ENCODE measurements at places on chromosomes 6 and 20. TPM values are rescaled to one million over a fixed set of nuclear protein-coding genes. Genes with fewer than 3 reads are reported as not detected.

EPHA7 gene
- total RNA-seq, result 46.8 TPM

DNA sequence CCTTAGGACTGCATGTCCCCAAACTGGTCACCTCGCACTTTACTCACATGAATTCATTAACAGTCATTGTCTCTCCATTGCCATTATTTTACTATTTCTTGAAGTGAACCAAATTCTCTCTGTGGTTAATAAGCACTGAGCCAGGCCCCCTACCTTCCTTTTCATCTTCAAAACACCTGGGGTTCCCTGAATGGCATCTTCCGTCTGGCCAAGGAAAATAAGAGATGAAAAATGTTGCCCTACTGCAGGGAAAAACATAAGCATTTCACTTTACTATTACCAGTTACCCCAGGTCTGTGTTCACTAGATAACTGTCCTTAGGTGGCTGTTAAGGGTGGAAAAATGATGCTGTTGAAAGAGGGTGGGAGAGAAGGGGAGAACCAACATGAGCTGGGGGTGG, 10.0 kb upstream of the NKX2-2 start:
- no peak for DNase-seq

- DNase-seq, result no peak
Observed at GRCh38 chr20:41361757-41362747, 4.6 kb downstream of the EMILIN3 start.

DNA sequence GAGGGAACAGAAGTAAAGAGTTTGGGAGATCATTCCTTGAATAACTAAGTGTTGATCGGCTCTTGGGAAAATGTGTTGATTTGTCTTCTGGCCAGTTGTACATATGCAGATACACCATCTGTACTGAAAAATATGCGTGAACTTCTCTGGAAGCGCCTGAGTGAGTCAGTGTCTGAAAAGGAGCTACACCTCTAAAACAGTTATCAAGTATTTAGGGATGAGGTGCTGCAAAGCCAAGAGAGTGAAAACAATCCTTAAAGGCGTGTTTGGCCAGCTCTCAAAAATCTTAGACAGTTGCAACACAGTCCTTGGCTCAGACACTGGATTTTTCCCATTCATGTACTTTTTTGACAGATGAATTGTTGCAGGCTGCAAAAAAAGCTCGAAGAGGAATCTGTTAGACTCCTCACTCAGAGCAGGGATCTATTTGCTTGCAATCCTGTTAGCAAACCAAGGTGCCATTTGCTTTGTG, 61.3 kb downstream of the BMP6 start:
- peak; percentile 71 for DNase-seq

DNA sequence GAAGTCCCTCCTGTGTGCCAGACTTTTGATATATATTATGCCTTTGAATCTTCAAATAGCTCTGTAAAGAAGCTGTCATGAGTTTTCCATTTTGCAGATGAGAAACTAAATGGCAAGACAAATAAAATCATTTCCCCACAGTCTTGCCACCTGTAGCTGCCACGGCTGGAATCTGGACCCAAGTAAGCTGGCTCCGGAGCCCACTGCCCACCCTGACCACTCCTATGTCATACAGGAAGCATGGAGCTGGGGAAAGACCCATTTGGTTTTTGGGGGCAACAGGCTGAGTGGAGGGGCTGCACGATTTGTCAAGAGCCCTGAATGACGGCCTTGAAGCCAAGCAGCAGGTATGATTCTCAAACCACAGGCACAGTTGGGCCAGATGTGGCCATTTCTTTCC, 10.0 kb upstream of the SIRPA start:
- no peak for DNase-seq

All from uterus (tissue), 4 donors.